ENCODE measurements at places on chromosomes 6 and 20. TPM values are rescaled to one million over a fixed set of nuclear protein-coding genes. Genes with fewer than 3 reads are reported as not detected.

Gene R3HDML
- total RNA-seq, result not detected

- no peak for DNase-seq
Measured at GRCh38 chr6:30711758-30712380, 5.2 kb downstream of the MDC1 start.

DNA sequence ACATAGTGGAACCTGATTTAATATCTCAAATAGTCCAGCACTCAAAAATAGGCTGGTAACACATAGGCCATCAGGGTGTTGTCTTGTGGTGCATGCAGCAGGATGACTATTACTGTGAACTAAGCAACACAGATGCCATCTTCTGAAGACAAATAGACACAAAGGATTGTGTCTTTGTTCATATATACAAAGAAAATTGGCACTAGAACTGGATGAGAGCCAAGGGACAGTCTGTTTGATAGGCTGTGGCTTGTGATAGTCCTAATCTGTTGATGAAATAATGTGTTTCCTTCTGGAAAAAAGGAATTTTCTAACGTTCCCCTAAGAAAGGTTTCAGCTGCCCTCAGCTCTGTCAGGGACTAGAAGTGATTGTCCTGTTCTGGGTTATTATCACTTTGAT, 129.8 kb downstream of the TPBG start:
- DNase-seq, result no peak

DNA sequence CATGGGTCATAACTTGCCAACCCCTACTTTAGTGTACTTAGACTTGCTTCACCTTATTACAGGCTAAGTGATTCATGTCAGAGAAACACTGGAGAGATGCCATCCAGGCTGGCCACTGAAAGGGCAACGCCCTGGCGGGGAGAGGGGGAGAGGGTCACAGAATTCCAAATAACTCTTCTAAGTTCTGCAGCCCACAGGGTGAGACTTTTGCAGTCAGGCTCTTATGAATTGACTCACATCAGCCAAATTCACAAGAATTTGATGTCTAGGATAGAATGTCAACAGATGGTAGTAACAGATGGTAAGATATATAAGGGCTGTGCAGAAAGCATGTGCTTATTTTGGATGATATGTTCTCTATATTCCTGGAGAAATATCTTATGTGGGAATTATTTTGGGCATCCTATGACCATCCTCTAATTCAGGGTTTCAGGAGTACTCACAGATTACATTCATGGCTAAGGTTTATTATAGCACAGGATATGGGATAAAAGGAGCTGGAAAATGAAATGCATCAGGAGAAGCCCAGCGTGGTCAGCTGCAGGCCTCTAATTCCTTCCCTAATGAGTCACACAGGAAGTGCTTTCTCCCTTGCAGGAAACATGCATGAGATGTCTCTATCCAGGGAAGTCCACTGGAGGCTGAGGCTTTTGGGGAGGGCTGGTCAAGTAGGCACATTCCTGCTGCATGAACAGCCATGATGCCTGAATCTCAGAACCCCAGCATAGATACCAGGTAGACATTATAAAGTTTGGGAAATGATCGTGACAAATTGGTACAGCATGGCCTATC, 58.7 kb upstream of the RIN2 start:
- no peak for DNase-seq

All from upper lobe of left lung (tissue), 6 donors.